ENCODE measurements at places on chromosomes 13 and 19.

GRCh38 chr19:16324384-16325160 lies at the start of gene KLF2:
Gene KLF2 (plus strand): TSS chr19:16324826. CDS start chr19:16324924, 98 bp downstream.
- DNase-seq, result peak; percentile 86

DNA sequence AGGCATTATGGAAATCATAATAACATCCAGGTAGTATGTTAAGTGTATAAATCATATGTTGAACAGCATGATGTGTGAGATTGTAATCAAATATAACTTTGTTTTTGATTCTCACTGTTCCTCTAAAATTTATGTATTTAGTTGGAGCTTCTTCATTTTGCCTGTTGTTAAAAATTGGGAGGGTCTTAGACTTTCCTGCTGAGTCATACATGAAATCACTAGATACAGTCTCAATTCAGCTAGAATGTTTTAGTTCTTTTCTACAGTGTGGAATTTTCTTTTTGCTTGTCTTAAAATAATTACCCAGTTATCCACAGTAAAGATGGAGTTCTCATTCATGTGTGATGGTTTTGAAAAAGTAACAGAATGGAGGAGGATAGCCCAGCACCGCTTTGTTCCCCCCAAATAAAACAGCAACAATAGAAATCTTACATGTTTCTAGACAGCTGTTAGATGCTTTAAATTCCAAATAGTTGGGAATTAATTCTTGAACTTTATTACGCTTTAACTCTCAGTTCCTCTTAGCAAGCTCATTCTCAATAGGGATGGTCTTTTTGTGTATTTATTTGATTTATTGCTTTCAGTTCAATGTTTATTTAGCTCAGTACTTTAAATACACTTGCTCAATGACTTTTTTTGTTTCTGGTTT lies 109.5 kb downstream of the PDS5B start:
- DNase-seq, result no peak

DNA sequence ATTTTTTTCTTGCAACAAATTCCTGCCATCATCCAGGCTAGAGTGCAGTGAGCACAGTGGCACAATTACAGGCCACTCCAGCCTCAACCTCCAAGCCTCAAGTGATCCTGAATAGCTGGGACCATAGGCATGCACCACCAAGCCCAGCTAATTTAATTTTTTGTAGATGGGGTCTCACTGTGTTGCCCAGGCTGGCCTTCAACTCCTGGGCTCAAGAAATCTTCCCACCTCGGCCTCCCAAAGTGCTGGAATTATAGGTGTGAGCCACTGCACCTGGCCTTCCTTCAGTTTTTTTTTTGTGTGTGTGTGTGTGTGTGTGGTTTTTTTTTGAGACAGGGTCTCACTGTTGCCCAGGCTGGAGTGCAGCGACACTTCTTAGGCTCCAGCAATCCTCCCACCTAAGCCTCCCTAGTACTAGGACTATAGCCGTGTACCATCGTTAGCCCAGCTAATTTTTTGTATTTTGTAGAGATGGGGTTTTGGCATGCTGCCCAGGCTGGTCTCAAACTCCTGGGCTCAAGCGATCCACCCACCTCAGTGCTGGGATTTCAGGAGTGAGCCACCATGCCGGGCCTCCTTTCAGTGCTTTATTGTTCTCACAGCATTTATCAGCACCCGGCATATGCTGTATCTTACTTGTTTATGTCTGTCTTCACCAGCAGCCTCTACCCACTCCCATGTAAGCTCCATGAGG lies 5.9 kb upstream of the SRRM5 start:
- no peak for DNase-seq

- DNase-seq, result no peak
Measured at GRCh38 chr13:113666951-113667701, at the start of gene GRK1. Gene GRK1 (plus strand): TSS chr13:113667219. CDS start chr13:113667387, 168 bp downstream.

DNA sequence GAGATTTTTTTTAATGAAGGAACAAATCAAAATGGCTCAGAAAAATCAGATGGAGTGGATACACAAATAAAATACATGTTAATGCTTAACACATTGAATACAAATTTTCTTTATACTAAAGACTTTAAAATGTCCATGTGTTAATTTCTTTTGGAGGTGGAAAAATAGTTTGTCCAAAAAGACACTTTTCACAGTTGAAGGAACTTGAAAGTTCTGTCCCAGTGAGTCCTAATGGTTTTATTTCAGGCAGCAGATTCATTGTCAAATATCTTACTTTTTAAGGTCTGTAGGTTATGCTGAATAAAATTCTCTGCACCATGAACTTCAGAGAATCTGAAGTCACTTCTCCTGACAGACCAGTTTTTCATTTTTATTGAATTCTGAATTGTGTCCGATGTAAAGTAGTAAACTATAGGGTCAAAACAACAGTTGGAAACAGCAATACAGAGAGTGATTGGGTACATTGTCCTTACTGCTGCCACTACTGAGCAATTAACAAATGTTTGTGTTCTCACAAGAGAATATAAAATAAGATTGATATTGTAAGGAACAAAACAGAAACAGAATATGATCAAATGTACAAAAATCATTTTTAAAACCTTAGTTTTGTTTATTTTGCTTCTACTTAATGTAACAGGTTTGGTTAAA lies 1.6 kb downstream of the LPAR6 start:
- no peak for DNase-seq

DNA sequence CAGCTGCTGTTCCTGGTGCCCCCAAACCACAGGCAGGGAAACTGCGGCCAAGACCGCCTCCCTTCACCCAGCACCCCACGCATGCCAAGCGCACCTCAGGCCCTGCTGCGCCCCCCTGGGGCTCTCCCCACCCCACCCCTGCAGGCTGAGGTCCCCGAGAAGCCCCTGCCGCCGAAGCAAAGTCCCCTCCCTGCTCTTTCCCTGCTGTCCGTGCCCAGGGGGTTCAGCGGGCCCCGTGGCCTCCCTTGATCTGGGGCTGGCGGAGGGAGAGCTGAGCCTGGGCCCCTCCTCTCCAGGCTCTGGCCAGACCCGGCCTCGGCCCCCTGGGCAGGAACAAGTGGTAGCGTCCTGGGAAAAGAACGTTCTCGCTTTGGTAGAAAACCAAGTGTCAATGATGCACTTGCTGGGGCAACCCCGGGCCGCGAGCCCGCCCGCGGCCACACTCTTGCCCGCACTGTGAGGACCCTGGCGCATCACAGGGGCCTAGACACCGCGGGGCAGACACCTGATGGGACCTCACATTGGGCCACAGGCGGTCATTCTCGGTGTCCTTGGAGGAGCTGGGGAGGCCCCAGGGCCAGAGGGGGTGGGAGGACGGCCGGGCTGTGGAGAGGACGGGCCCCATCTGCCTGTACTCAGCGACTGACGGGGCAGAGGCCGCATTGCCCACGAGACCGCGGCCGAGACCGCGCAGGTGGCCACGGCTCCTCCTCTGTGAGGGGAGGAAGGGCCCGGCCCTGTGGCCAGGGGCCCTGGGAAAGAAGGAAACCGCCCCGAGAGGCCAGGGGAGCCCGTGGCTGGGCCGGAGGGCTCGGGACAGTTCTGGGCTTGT lies 29.0 kb downstream of the GPX4 start:
- peak; percentile 61 for DNase-seq

DNA sequence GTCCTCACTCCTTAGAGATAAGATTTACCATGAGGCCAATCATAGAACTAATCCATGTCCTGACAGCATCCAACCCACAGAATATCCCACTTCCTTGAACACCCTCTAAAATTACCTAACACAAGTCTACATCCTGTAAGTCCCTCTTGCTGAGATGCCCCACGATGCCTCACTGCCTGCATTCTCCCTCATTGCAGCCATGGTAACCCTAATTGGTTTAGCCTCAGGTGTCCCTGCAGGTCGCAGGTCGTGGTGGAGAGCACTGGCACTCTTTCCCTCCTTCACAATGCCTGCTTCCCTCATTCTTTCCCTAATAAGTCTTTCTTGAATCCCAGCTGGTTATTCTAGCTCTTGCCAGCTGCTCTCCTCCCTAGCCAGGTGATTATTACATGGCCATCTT lies 35.3 kb upstream of the MYO16 start:
- DNase-seq, result no peak

GRCh38 chr19:13277104-13277809 lies 127.0 kb downstream of the IER2 start:
- peak; percentile 60 for DNase-seq

DNA sequence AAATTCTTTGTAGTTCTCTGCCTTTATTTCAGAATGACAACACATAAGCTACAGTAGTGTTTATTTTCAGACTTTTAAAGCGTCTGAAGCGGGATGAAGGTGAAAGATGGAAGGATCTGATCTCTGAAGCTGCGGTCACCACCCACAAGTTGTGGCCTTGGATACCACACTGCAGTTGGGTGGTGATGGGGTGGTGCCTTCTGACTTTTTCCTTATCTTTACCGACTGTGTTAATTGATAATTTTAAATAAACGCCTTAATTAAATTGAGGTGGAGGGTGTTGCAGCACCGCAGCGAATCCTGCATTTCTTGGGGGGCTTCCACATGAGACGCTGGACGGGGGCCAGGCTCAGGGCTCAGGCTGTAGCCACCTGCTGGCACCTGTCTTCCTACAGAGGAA lies 1.3 kb downstream of the TFDP1 start:
- no peak for DNase-seq

- DNase-seq, result no peak
Measured at GRCh38 chr13:33776239-33776881, 41.6 kb upstream of the RFC3 start.

DNA sequence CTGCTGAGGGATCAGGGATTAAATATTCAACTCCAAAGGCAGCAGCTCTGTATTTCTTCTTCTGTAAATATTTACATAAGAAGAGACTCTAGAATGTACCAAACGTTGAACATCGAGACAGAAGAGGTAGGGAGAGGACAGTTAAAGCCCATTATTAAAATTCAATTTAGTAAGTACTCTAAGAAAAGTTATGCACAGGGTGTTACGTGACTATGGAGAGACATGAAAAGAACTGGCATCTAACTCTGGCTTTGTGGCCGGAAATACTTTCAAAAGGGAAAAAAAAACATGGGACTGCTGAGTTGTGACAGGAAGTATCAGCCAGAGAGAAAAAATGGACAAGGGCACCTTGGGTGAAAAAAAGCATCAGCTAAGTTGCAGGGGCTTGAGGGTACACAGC lies 36.7 kb downstream of the LNX2 start:
- no peak for DNase-seq

DNA sequence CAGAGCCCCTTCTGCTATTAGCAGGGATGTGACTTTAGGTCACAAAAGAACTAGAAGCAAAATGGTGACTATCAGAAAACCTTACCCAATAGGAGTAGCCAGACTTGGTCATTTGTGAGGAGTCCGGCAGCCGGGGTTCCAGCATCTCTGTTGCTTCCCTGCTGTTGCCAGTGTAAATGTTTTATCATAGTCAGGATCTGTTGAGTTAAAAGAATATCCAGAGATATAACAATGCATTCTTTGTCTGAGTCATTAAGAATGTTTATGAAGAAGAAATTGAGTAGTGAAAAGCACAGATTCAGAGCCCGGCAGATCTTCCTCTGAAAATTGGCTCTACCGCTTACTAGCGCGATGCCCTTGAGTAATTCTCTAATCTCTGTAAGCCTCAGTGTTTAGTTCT lies 84.2 kb downstream of the COL4A2 start:
- DNase-seq, result no peak

GRCh38 chr13:112814905-112815585 lies 125.2 kb downstream of the ATP11A start:
- DNase-seq, result no peak

- no peak for DNase-seq
Measured at GRCh38 chr13:51916051-51916818, 54.5 kb downstream of the CCDC70 start.

All from activated naive CD8-positive, alpha-beta T cell treated with anti-CD3 and anti-CD28 coated beads, Interleukin-2, amount 50 U/mL, for 24 hours (primary cell).